Left cardiac atrium (tissue), 4 donors: ENCODE measurements at places on chromosomes 6 and 20. TPM values are rescaled to one million over a fixed set of nuclear protein-coding genes. Genes with fewer than 3 reads are reported as not detected.

KIF25 gene
- 0.44 TPM for total RNA-seq

NHLRC1 gene
- 1.6 TPM for total RNA-seq

DZANK1 gene
- 0.92 TPM for total RNA-seq

MYMX gene
- 2.4 TPM for total RNA-seq

SASH1 gene
- total RNA-seq: 36.2 TPM

DNAH8 gene
- total RNA-seq: not detected

TAGAP gene
- 1.6 TPM for total RNA-seq

CCN2 gene
- 194 TPM for total RNA-seq

PRL gene
- not detected for total RNA-seq
